Hematopoietic multipotent progenitor cell (in vitro differentiated cells): ENCODE measurements at places on chromosomes 16 and 17. TPM values are rescaled to one million over a fixed set of nuclear protein-coding genes. Genes with fewer than 3 reads are reported as not detected.

Gene TBC1D28
- under 0.01 TPM for total RNA-seq

DNA sequence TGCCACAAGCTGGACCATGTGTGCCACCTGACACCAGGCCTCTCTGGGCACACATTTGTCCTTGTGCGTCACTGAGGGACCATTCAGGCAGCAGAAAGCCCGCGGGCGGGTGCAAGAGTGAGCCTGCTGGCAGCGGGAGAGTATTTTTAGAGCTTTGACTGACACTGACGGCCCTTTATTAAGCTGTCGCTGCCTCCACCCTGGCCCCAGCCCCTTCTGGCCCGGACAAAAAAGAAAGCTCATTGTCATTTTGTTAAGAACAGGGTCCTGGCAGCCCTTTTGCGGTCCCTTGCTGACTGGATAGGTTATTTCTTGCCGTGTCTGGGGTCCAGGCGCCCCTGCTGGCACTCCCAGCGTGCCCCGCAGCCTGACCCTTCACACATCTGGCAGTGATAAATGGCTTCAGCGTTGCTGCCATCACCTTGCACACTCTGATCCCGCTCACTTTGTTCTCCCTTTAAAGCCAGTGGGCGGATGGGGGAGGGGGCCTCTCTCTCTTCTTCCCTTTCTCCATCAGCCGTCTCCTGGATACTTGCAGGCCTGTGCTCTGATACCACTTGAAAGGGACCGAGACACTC, 78.4 kb upstream of the NKD1 start:
- DNase-seq, result no peak

GRCh38 chr17:36752096-36752888, 150.9 kb downstream of the MRM1 start:
- DNase-seq, result no peak

GRCh38 chr16:5916711-5917191, 819.2 kb upstream of the EEF2KMT start:
- DNase-seq, result no peak

GRCh38 chr16:1057252-1057932, 15.2 kb upstream of the SSTR5 start:
- peak; percentile 39 for DNase-seq

Gene MGAT5B
- 0.27 TPM for total RNA-seq

- DNase-seq, result no peak
Measured at GRCh38 chr17:40093580-40094201, 6.7 kb downstream of the NR1D1 start.

Gene TLCD3A
- total RNA-seq, result 12.7 TPM

Gene C16orf74
- 3.5 TPM for total RNA-seq

- DNase-seq, result no peak
Measured at GRCh38 chr16:29862383-29862883, 593 bp downstream of the CDIPT start.

Gene HOXB5
- 0.54 TPM for total RNA-seq

- no peak for DNase-seq
Measured at GRCh38 chr16:5541356-5541755, 443.8 kb upstream of the EEF2KMT start.

Gene TVP23C
- 22.1 TPM for total RNA-seq

Gene CD7
- total RNA-seq, result 1.9 TPM

DNA sequence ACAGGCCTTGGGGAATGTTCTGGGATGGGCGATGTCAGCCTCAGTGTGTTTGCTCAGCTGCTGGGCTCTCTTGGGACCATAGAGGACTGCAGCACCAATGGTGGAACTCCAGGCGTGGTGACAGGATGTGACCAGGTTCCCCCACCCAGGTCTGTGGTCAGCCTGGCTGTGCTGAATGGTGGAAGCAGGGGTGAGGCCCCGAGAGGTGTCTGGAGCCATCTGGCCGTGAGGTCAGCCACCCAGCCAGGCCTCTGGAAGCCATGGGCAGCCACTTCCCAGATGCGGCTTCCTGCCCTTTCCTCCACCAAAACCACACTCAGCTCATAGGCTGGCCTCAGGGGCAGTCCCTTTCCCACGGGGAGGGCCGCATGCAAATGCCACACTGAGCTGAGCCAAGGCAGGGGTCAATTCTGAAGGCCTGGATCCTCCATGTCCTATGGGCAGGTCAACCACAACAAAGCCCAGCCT, 7.8 kb upstream of the MAPK7 start:
- no peak for DNase-seq

DNA sequence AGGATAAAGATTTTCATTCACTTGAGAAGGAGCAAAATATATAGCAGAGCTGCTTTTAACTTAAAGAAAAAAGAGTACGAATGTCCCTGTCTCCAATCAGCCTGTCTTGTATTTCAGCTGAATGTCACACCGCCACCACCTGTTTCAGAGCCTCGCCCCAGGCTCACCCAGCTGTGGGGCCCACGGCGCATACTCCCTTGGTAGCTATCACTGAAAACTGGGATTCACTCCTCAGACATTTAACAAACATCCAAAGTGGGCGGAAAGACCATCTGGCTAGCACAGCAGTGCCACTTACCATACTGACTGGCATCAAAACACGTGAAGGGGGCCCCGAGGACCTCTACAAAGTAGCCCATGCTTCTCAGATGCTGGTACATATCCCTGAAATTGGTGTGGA, 25.4 kb upstream of the SLC38A8 start:
- DNase-seq, result no peak

DNA sequence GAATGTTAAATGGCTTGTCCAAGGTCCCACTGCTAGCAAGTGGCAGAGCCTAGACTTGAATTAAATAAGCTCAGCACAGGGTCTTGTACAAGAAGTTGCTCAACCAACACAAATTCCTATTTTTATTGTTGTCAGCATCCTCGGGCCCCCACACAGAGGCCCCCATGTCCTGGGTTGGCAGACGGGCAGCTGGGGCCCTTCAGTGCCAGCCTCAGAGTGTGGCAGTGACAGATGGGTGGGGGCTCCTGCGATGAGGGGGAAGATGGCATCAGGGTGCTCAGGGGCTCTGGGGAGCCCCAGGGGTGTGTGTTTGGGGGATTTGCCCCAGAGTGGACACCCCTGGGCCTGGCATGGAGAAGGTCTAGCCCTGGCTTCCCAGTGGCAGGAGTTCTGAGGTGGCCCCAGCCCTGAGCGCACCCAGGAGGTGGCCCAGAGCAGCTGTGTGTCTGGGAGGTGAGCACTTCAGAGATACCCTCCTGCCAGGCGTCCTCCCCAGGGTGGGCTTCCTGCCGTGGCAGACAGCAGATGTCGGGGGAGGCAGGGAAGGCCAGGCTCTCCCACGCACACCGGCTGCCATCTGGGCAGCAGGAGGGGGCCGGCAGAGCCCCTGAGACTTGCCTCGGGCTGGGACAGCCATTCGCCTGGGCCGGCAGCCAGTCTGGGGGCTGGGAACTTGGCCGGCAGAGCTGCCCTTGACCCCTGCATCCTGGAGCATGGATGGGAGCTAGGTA, 150.8 kb downstream of the C16orf78 start:
- no peak for DNase-seq

Gene RPRML
- 0.27 TPM for total RNA-seq

Gene PDP2
- total RNA-seq, result 5.4 TPM

Gene CCL4L2
- not detected for total RNA-seq

- DNase-seq, result no peak
Measured at GRCh38 chr17:82188001-82188961, 24.4 kb downstream of the CCDC57 start.

- DNase-seq, result no peak
Measured at GRCh38 chr16:81921085-81921814, 90.0 kb downstream of the SDR42E1 start.

DNA sequence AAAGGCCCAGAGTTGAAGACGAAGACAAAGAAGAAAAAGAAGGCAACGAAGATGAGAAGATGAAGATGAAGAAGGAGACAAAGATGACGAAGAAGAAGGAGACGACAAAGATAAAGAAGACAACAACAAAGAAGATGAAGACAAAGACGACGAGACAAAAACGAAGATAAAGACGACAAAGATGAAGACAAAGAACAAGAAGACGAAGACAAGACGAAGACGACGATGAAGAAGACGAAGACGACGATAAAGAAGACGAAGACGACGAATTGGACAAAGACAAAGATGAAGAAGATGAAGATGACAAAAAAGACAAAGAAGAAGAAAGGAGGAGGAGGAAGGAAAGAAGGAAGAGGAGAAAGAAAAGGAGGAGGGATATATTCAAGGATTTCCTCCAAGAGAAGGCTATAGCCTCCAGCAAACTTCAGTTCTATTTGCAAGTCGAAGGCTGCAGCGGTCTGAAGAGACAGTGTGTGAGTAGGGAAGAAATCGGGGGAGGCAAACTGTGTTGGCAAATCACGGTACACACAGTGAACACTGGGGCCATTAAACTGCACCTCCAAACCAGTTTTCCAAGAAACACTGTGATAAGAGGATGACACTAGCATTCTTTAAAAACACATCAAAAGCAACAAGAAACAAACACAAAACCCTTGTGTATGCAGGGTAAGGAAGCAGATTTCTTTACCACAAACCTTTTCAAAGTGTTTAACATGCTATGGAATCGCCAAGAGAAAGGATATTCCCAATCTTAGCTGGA, 40.5 kb downstream of the MARF1 start:
- DNase-seq, result no peak

- DNase-seq, result no peak
Measured at GRCh38 chr17:39231091-39231561, 5.4 kb upstream of the STAC2 start.

DNA sequence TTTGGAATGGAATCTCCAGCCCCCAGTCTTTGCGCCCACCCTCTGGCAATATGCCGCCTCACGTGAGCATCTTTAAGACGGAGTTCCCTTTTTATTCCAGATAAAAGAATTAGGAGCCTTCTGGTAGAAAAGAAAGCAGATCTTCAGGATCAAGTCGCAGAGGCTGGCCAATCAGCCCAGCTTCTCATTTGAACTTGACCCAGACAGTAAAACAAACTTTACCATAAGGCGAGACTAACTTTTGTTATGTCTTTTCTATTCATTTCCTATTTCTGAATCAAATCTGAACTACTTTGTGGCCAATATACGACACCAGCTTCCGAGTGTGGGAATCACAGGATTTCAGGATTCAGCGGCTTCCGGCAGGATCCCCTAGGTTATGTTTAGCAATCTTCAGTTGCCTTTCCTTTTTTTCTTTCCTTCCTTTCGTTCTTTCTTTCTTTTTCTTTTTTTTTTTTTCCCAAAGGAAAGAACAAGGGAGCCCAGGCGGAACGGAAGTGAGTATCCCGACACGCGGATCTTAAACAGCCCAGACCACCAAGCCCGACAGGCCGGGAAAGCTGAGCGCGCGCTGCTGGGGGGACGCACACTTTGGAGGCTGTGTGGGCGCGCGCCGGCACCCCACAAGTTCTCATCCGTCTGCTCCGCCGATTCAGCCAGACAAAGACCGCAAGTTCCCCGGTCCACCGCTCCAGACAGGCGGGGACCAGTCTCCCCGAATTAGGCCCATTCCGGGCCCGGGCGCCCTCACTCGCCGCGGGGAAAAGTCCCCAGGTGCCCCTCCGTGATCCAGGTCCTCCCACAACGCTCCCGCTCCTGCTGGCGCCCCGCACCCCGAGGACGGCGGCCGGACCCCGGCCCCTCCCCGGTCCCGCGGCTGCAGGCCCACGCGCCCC, 633 bp downstream of the TBC1D16 start:
- peak; percentile 72 for DNase-seq

Gene CMTM1
- 6.5 TPM for total RNA-seq

Gene ADCY9
- 8.3 TPM for total RNA-seq

- no peak for DNase-seq
Measured at GRCh38 chr17:73390851-73391250, 79.0 kb upstream of the CDC42EP4 start.

Gene SMIM5
- total RNA-seq, result 3.0 TPM

GRCh38 chr16:63287401-63287800, 1251.2 kb upstream of the CDH8 start:
- no peak for DNase-seq

- DNase-seq, result no peak
Measured at GRCh38 chr17:36592316-36592715, 637 bp downstream of the DHRS11 start.

GRCh38 chr16:66271074-66272060, 95.1 kb upstream of the CDH5 start:
- DNase-seq, result no peak

GRCh38 chr17:48545539-48545938, 630 bp upstream of the HOXB2 start:
- DNase-seq, result no peak

- no peak for DNase-seq
Measured at GRCh38 chr16:25605381-25605780, 86.4 kb upstream of the HS3ST4 start.

GRCh38 chr17:70976447-70976846, 807.1 kb downstream of the KCNJ2 start:
- no peak for DNase-seq

Gene OR3A3
- total RNA-seq, result under 0.01 TPM

DNA sequence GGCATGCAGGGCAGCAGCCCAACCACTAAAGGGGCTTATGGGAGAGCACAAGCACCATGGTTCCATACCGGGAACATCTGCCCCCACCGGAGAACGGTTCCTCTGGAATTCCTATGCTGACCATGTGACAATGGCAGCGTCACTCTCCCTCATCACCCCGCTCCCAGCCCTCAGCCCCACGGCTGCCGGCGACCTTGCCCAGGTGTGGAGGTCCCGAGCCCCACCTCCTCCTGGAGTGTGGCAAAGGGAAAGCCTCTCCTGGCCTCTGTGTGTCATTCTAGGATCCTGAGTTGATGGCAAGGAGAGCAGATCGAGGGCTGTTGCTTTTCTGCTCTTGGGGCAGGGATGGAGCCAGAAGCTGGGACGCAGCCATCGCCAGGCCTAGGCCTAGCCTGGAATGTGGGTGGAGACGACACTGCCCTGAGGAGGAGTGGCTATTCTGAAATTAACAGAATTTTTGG, 17.8 kb upstream of the RNPS1 start:
- DNase-seq, result no peak

GRCh38 chr17:45143767-45144198, 4.5 kb upstream of the HEXIM1 start:
- DNase-seq, result peak; percentile 37

Gene AANAT
- under 0.01 TPM for total RNA-seq

GRCh38 chr17:17919169-17920107, 52.8 kb downstream of the TOM1L2 start:
- DNase-seq, result peak; percentile 82

Gene GLIS2
- under 0.01 TPM for total RNA-seq

- DNase-seq, result peak; percentile 61
Measured at GRCh38 chr16:31201582-31202413, 762 bp downstream of the PYCARD start.

- DNase-seq, result no peak
Measured at GRCh38 chr16:88063211-88063773, 112.1 kb downstream of the BANP start.

Gene CD300LB
- total RNA-seq, result 0.81 TPM

Gene TMEM114
- not detected for total RNA-seq

DNA sequence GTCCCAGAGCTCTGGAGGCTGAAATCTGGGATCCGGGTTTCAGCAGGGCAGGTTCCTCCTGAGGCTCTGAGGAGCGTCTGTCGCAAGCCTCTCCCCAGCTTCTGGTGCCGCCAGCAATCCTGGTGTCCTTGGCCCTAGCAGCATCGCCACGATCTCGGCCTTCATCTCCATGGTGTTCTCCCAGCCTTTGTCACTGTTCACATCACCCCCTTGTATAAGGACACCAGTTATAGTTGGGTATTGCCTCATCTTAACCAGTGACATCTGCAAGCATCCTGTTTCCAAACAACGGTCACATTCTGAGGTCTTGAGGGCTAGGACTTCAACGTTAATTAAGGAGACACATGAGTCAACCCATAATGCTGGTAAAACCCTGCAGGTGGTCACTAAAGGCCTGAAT, 2.8 kb upstream of the PPP1R27 start:
- no peak for DNase-seq

GRCh38 chr17:48571024-48571818, 6.9 kb downstream of the HOXB4 start:
- DNase-seq, result no peak

Gene KIF2B
- total RNA-seq, result under 0.01 TPM
